ENCODE measurements at places on chromosomes 4 and X.

GRCh38 chr4:162659716-162660115 is 495.9 kb upstream of the FSTL5 start:
- no peak for DNase-seq

GRCh38 chr4:25347473-25347872 is 29.6 kb upstream of the ANAPC4 start:
- DNase-seq, result no peak

DNA sequence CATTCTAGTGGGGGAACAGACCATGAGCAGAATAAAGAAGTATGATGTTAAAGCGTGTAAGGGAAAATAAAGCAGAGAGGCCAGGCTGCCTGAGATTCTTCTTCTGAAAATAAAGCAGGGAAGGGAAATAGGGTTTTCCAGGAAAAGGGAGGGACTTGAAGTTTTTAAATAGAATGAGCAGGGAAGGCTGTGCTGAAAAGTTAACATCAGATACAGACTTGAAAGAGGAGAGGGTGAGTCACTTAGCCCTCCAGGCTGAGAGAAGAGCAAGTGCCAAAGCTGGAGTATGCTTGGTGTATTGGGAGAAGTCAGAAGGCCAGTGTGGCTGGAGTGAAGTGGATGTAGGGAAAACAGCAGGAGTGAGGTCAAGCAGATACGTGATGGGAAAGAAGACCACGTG is 10.0 kb upstream of the PLK4 start:
- no peak for DNase-seq

DNA sequence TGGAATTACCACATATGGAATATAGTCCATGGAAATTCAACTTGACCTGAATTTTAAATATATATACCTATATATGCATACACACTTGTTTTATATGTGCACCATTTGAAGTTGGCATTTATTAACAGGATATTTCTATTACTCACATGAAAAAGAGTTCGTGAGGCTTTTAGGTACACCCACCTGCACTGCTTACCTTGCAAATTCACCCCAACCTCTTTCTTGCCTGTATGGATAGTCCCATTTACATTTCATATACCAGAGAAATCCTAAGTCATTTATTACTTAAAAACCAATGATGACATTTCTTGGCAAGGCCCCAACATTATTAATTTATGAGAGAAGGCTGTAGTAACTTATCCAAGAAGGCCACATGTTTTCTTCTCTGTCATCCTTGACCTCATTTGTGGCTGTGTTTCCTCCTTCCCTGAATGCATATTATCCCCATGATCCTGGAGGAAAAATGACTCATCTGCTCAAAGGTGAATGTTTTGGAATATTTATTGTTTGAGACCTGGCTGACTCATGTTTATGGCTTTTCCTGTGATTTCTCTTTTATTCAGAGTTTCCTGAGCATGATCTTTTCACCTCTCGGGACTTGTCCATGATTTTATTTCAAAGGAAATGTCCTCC is 62.2 kb upstream of the FAM241A start:
- DNase-seq, result no peak

DNA sequence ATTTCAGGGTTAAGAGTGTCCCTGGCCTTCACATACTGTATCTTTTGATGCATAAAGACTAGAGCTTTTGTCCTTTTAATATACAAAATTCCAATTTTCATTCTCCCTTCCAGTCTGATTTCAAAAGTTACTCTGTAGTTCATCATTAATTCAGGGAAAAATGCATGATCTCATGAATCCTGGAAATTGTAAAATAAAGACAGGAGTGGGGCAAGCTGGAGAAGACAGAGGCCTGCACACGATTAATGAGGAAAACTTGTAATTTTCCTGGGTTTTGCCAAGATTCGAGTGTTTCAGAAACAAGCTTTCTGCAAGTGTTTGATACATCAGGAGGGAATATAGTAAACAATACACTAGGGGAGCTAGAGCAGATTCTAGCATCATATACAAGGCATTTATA is 947.9 kb downstream of the FAT4 start:
- DNase-seq, result no peak

GRCh38 chr4:24564488-24564887 is 19.9 kb downstream of the DHX15 start:
- DNase-seq, result no peak

DNA sequence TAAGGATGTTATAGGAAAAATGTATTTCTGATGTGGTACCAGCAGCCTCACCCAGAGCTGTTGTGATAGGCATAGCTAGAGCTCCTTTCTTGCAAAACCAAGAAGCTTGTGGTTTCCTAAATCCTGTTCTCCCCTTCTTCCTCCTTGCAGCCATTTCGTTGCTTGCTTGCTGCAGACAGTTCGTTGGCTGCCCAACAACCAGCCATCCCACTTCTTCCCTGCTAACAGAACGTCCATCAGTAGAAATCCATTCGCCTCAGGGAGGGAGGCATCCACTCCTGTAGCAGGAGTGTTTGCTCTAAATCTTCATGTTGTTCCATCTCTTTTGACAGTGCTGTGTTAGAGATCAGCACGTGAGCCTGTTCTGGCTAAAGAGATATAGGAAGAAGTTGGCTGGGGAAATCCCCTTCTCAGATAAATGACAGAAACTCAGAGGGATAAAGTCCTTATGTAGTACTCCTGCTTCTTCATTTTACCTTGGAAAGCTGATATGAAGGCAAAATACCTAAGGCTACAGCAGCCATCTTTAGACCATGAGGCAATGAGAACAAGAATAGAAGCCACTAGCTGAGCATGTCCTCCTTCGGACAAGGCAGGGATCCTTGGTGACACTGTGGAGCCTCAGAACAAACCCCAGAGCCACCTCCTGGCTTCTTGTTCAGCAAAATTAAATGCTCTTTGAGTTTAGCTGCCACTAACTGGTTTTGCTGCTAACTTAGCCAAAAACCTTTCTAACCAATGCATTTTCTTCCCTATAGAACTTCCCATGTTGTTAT is 68.4 kb upstream of the RELL1 start:
- DNase-seq, result no peak

GRCh38 chr4:25807102-25807728 is 55.6 kb downstream of the SEL1L3 start:
- DNase-seq, result no peak

DNA sequence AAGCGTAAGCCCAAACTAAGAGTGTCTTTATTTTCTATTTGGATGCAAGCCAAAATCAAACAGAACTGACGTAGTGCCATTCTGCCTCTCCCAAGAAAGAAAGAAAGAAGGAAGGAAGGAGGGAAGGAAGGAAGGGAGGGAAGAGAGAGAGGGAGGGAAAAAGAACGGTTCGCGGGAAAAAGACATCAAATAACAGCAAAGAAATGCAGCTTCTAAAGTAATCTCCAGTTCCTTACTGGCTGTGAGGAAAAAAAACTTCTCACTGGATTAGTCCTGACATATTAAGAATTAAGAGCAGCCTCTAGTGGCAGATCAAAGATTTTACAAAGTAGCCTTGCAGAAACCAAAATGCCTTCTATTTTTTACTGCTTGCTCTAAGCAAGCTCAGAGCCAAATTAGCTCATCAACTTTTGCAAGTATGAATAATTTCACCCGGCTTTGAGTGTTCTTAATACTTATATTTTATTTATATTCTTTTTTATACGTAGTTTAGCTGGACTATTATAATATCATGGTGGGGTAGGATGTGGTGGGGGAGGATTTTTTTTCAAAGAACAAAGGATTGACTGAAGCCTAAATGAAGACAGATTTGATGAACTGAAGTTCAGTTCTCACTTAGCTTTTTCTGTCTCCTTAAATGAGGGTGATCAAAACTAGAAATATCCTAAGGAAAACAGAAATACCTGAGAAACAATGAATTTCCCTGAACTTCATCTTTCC is 36.6 kb downstream of the PITX2 start:
- DNase-seq, result no peak

DNA sequence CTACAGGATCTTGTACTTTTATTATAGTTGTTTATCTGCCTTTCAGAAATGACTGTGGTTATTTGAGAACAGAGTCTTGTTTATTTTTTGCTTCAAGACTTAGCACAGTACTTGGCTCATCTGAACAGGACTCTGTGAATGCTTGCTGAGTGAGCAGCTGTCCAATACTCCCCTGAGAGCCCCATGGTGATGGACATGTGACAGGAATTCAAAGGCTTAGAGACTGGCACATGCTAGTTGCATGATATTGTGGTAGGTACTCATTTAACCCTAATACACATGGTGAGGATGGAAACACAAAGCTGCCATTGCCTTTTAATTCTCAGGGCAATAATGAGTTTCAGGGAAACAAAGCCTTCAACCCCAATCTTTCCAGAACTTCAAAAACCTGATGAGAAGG is 97.3 kb downstream of the GEMIN8 start:
- DNase-seq, result no peak

- DNase-seq, result no peak
These were observed 3.2 kb downstream of the TAPT1 start for GRCh38 chr4:16222957-16223527.

DNA sequence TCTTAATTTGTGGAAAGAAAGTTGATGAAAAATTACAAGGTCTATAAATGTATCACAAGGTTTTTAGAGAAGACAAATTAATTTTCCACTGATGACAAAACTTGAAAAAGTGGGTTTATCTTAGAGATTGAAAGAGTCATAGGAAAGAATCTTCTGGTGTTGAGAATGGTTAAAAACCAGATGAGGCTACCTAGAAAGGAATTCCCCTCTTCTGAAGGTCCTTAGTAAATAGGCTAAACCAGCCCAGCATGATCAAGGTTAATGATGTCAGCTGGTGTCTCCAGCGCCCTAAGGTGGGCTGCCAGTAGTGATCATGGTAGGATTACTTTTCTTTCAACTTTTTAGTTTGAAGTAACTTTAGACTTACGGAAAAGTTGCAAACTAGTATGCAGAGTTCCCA is 71.8 kb upstream of the PGRMC2 start:
- no peak for DNase-seq

DNA sequence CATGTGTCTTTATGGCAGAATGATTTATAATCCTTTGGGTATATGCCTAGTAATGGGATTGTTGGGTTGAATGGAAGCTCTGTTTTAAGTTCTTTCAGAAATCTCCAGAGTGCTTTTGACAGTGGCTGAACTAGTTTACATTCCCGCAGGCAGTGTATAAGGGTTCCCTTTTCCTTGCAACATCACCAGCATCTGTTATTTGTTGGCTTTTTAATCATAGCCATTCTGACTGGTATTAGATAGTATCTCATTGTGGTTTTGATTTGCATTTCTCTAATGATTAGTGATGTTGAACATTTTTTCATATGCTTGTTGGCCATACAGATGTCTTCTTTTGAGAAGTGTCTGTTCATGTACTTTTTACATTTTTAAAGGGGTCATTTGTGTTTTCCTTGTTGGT is 129.8 kb downstream of the TBCK start:
- no peak for DNase-seq

DNA sequence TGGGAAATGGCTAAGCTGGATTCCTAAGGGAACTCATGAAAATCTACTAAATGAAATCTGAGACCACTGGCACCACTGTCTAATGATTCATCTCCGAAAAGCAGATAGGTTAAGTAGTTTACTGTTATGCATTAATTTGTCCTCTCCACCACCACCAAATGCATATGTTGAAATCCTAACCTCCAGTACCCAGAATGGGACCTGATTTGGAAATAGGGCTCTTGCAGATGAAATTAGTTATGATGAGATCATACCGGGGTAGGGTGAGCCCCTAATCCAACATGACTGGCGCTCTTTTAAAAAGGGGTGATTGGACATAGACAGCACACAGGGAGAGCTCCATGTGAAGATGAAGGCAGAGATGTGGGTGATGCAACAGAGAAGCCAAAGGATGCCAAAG is 124.9 kb upstream of the GUCY1A1 start:
- no peak for DNase-seq

- DNase-seq, result no peak
These were observed 109.0 kb downstream of the CLCN4 start for GRCh38 chrX:10265775-10266174.

DNA sequence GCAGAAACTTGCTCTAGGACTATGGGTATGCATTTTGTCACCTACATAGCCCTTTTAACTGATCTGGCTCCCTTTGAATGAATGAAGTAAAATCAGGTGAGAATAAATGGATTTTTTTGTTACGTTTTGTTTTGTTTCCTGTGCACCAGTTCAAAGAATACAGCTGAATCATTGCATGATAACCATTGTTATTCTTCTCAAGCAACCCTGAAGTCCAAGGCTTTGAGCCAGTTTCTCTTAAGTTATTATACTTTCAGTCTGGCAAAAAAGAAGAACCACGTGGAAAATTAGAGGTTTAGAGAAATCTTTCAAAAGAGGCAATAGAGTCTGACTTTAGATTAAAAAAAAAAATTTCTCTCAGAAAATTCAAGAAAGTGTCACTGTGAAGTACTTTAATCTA is 398.6 kb upstream of the TECRL start:
- no peak for DNase-seq

- DNase-seq, result no peak
These were observed 64.6 kb downstream of the SYNPO2 start for GRCh38 chr4:118953276-118953675.

GRCh38 chrX:139158256-139158655 is 372.3 kb upstream of the F9 start:
- no peak for DNase-seq

DNA sequence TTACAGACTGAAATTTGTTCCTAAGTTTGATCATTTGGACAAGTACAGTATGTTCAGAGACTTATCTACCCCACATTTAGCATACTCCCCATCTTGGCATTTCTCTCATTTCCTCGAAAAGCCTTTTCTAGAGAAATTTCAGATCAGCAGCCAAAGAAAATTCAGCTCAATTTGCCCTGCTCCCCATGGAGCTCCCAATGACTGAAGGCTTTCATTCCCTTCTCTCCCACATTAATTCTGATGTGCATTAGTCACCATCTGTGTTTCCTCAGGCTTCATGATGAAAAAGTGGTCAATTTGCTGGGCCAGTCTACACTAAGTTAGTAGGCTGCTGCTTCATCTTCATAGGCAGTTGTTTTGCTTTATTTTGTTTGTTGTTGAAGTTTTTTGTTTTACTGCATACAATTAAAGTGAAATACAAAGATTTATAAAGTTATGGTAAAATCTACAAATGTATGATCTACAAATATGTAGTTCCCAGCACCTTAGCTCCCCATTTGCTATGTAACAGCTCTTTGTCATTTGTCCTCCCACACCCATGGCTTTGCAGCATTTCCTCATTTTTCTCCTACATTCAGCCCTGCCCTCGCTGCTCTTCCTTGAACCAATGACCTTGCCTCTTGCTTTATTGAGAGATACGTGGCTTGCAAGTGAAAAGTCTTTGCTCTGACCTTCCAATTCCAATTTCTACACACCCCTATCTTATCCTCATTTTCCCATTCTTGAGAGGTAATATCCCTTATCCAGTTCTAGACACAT is 193.9 kb downstream of the ANAPC10 start:
- no peak for DNase-seq

DNA sequence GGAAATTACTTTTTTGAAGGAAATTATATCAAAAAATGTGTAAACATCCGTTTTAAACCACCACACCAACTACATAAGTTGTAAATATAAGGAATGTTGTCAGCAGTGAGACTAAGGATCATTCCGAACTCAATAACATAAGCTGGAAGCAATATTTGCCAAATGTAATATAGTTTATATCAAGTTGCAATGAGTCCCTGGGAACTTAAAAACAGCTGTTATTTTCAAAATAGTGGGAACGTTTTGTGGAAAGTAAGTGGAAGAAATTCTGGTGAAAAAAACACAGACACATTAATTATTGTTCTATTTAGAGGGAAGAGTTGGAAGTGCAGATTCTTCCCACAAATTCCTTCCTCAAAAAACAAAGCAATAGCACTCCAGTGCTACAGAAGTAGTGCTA is 444.3 kb downstream of the NAP1L3 start:
- no peak for DNase-seq
